ENCODE measurements at places on chromosomes 1 and 21. TPM values are rescaled to one million over a fixed set of nuclear protein-coding genes. Genes with fewer than 3 reads are reported as not detected.

The GBP6 gene
- total RNA-seq, result not detected

The TMIGD3 gene
- 0.27 TPM for total RNA-seq

The TDRD5 gene
- not detected for total RNA-seq

The PTCH2 gene
- 0.18 TPM for total RNA-seq

The IGSF5 gene
- total RNA-seq, result not detected

The PADI1 gene
- 0.09 TPM for total RNA-seq

The MECR gene
- 17.3 TPM for total RNA-seq

The OR2G6 gene
- not detected for total RNA-seq

The CD5L gene
- not detected for total RNA-seq

The PLA2G2D gene
- total RNA-seq, result not detected

The OLIG2 gene
- not detected for total RNA-seq

The OR2T11 gene
- not detected for total RNA-seq

All from endothelial cell of coronary artery (primary cell).